Activated CD8-positive, alpha-beta memory T cell treated with anti-CD3 and anti-CD28 coated beads for 4 hours (primary cell): ENCODE measurements at places on chromosomes 1 and 21.

DNA sequence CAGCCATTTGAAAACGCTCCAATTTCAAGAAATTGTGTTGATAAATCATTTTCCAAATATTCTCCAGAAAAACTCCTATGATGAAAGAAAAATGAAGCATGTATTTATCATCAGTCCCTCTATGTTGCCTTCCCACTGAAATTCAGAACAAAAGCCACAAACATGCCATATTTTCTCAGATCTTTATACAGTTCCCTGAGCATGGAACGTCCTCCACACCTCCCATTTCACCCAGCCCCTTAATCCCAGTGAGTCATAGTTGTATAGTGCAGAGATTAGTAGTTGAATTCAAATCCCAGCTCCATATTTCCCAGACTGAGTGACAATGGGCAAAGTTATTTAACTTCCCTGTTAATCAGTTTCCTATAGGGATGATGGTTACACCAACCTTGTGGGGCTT lies 20.6 kb upstream of the NPL start:
- no peak for DNase-seq

- DNase-seq: no peak
These were observed 3.5 kb downstream of the TRIM67 start for GRCh38 chr1:231165371-231165770.

DNA sequence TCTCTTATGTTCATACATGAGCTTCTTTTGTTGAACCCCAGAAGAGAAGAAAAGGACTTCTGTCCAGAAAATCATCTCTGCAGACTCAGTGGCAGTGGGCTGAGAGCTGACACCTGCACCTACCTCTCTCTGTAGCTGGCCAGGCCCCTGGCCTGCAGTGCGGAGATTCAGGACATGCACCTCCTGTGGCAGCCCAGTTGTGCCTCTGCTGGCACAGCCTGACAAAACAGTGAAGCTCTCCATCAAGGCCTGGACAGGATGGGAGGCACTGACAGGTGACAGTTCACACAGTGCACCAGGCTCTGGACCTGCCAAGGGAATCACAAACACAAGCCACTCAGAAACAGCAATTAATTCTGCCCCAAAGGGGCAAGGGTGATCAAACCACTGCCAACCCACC lies 88.8 kb downstream of the TGFBR3 start:
- DNase-seq: no peak

DNA sequence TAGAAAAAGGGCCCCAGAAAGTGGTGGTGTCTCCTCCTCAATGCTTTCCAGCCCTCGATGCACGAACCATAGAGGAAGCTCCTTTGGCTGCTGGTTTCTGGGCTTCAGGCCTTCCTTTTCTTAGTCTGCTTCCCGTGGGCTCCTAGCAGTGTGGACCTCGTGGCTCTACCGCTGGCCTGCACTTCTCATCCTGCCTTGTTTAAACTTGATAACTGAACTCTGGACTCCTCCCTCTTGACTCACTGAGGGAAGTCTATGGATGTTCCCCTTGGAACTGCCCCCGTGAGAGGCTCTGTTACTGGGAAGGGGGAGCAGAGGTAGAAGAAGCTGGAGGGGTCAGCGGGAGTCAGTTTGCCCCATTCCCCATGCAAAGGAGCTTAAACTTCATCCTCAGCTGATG lies 75.3 kb upstream of the WDR26 start:
- no peak for DNase-seq

DNA sequence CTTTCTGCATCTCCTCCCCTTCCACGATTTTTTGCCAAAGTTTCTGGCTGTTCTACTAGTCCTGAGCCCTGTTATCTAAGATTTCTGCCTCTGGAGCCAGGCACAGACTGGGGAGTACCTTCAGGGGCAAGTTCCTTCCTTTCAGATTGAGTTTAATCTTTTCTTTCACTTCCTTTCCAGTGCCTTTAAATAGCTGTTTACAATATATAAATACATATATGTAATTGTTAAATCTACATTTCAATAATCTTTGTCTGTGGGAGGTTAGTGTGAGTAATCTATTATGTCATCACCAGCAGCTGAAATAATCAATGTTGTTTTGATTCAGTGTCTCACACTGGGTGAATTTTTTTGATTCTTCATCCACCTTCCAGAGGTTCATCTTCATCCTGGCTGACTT lies 31.8 kb downstream of the DIPK1A start:
- DNase-seq: no peak

DNA sequence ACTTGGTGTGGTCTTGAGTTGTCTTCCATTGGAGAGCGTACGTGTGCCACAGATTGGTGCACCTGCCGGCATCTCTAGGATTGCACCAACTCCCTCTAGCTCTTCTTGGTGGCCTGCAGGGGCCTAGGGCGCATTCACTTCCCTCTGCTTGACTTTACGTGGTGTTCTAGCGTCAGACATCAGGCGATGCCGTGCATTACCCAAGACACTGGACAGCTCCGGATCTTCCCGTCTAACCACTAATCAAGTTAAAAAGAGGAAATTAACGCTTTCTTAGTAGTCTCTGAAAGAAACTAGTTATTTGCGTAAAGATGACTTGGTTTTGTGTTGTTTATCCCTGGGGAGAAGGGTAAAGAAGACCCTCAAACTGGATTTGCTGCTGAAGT lies 510 bp upstream of the IL10RB start:
- no peak for DNase-seq

GRCh38 chr1:160431006-160431405 lies 30.6 kb downstream of the VANGL2 start:
- DNase-seq: no peak
